ENCODE measurements at places on chromosomes 4 and X. TPM values are rescaled to one million over a fixed set of nuclear protein-coding genes. Genes with fewer than 3 reads are reported as not detected.
A peak's percentile ranks its signal among the peaks of the same experiment; 100 is the strongest.

- no peaks in the 10 kb centered on the region for H3K4me1 ChIP-seq
- DNase-seq = no peak
- no peak overlapping the region for H3K4me3 ChIP-seq
- no peaks in the 10 kb centered on the region for H3K36me3 ChIP-seq
Measured at GRCh38 chr4:104795264-104795939, 300.7 kb upstream of the CXXC4 start.

- no peak overlapping the region for H3K27ac ChIP-seq
- no peak for DNase-seq
- no peaks in the 10 kb centered on the region for H3K4me1 ChIP-seq
- no peaks in the 10 kb centered on the region for H3K36me3 ChIP-seq
Measured at GRCh38 chrX:26918631-26919030, 544.5 kb downstream of the PPP4R3C start.

GRCh38 chrX:132266583-132267355 lies 47.5 kb upstream of the RAP2C start:
- no peak for DNase-seq
- H3K27me3 ChIP-seq = no peaks in the 10 kb centered on the region
- no peaks in the 10 kb centered on the region for H3K4me1 ChIP-seq
- no peak overlapping the region for H3K4me3 ChIP-seq
- H3K27ac ChIP-seq = no peak overlapping the region

GRCh38 chr4:156779774-156780173 lies 191.8 kb downstream of the PDGFC start:
- H3K36me3 ChIP-seq = no peaks in the 10 kb centered on the region
- no peaks in the 10 kb centered on the region for H3K27me3 ChIP-seq
- DNase-seq = no peak

- DNase-seq = no peak
- H3K4me3 ChIP-seq = no peak overlapping the region
- H3K27ac ChIP-seq = no peak overlapping the region
- no peaks in the 10 kb centered on the region for H3K36me3 ChIP-seq
Measured at GRCh38 chr4:102642631-102643298, 118.0 kb downstream of the MANBA start.

GRCh38 chr4:153506341-153507309 lies 40.5 kb downstream of the TMEM131L start:
- no peak overlapping the region for H3K27ac ChIP-seq
- no peak overlapping the region for H3K4me3 ChIP-seq
- no peaks in the 10 kb centered on the region for H3K27me3 ChIP-seq
- DNase-seq = no peak
- no peaks in the 10 kb centered on the region for H3K36me3 ChIP-seq

GRCh38 chrX:32480019-32480418 lies 731.3 kb downstream of the DMD start:
- no peaks in the 10 kb centered on the region for H3K4me1 ChIP-seq
- H3K4me3 ChIP-seq = no peak overlapping the region
- H3K27ac ChIP-seq = no peak overlapping the region
- no peaks in the 10 kb centered on the region for H3K36me3 ChIP-seq
- H3K27me3 ChIP-seq = peaks cover 12% of the 10 kb centered on the region

DNA sequence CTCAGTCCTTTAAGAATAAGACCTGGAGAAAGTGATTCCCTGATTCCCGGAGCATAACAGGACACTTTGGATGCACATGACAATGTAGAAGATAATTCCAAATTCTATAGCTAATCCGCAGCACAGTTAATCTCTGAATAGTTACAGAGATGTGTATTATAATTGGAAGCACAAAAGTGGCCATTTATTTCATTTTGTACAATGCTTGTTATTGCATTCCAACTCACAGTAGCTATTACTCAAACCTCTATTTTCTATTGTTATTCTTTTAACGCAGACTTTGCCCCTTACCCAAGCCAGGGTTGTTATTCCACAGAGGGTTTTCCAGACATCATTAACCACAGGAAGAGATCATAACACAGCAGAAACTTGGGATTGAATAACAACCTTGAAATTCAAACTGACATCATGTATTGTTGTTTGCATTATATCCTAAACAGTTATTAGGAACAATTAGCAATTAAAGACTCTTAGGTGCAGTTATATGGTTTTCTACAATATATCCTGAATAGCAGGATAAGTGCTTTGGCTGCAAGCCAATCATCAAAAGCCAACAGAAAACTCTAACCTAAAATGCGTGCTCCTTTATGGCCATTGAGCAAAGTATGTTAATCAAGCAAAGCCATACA lies 984.0 kb upstream of the TENM3 start:
- no peak for DNase-seq
- no peak overlapping the region for H3K27ac ChIP-seq
- no peaks in the 10 kb centered on the region for H3K36me3 ChIP-seq
- no peaks in the 10 kb centered on the region for H3K27me3 ChIP-seq

DNA sequence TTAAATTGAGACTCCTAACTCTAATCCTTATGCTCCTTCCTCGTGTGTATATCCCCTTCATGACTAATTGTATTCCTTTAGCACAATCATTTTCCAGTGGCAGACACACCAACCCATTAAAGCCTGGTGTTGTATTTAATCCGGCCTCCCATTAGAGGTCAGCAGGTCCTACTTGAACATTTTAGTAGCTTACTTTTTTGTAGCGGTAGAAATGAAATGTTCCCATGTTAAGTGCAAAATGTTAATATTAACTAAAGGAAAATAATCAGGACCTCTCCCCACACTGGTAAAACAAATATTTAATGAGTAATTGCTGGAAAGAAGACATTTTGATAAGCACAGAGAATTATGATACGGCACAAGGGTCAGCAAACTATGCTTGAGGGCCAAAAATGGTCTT lies 3.4 kb downstream of the RAB33B start:
- H3K36me3 ChIP-seq = no peaks in the 10 kb centered on the region
- DNase-seq = no peak
- H3K4me3 ChIP-seq = peak overlapping the region; percentile 50

DNA sequence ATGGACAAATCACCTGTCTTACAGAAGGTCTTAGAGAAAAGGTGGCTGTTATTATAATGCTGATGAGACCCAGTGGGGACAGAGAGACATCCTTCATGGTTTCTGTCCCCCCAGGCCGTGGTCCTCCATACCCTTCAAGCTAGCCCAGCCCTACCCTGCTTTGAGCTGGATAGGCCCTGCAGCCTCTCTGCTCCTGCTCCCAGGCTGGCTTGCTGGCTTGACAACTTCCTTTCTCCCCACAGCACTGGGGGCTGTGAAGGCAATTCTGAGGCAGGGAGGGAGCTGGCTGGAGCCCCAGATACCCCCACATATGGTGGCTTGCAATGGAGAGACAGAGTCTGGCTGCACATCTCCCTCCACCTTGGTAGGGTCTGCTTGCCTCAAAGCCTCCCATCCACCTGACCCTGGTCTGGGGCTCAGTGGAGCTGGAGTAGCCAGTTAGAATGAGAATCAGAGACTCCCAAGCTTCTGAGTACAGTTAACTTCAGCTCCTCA lies 118.2 kb downstream of the PJA1 start:
- H3K27me3 ChIP-seq = no peaks in the 10 kb centered on the region
- no peak overlapping the region for H3K4me3 ChIP-seq
- no peak for DNase-seq
- no peaks in the 10 kb centered on the region for H3K36me3 ChIP-seq
- no peaks in the 10 kb centered on the region for H3K4me1 ChIP-seq

DNA sequence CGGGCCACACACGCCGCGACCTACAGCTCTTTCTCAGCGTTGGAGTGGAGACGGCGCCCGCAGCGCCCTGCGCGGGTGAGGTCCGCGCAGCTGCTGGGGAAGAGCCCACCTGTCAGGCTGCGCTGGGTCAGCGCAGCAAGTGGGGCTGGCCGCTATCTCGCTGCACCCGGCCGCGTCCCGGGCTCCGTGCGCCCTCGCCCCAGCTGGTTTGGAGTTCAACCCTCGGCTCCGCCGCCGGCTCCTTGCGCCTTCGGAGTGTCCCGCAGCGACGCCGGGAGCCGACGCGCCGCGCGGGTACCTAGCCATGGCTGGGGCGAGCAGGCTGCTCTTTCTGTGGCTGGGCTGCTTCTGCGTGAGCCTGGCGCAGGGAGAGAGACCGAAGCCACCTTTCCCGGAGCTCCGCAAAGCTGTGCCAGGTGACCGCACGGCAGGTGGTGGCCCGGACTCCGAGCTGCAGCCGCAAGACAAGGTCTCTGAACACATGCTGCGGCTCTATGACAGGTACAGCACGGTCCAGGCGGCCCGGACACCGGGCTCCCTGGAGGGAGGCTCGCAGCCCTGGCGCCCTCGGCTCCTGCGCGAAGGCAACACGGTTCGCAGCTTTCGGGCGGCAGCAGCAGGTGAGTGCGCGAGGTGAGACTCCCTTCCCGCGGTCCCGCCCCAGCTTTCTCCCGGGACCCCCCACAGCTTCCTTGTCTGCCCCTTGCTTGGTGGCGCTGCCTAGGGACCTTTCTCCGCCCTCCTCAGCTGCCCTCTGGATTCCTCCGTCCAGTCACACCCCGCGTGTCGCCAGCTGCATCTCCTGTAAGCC lies 678 bp downstream of the BMP3 start:
- H3K4me3 ChIP-seq = peak overlapping the region; percentile 9
- no peak for DNase-seq
- H3K36me3 ChIP-seq = no peaks in the 10 kb centered on the region
- peaks cover 9% of the 10 kb centered on the region for H3K4me1 ChIP-seq
- H3K27me3 ChIP-seq = no peaks in the 10 kb centered on the region

DNA sequence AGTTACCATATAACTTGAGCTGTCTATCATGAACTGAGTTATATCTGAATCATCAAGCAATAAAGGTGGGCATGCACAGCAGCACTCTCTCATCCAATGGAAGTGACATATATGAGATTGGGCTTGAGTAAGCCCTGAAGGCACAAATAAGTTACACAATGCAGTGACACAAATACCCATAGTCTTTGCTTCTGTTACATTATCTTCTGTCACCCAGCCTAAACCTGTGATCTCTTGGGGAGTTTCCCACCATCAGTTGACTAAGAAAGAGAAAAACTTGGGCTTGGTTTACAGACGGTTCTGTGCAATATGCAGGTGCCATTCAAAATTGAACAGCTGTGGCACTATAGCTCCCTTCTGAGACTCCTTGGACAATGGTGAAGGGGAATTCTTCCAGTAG lies 138.8 kb upstream of the IL15 start:
- H3K27me3 ChIP-seq = no peaks in the 10 kb centered on the region
- H3K4me3 ChIP-seq = no peak overlapping the region
- H3K4me1 ChIP-seq = no peaks in the 10 kb centered on the region
- no peak overlapping the region for H3K27ac ChIP-seq
- H3K36me3 ChIP-seq = no peaks in the 10 kb centered on the region

DNA sequence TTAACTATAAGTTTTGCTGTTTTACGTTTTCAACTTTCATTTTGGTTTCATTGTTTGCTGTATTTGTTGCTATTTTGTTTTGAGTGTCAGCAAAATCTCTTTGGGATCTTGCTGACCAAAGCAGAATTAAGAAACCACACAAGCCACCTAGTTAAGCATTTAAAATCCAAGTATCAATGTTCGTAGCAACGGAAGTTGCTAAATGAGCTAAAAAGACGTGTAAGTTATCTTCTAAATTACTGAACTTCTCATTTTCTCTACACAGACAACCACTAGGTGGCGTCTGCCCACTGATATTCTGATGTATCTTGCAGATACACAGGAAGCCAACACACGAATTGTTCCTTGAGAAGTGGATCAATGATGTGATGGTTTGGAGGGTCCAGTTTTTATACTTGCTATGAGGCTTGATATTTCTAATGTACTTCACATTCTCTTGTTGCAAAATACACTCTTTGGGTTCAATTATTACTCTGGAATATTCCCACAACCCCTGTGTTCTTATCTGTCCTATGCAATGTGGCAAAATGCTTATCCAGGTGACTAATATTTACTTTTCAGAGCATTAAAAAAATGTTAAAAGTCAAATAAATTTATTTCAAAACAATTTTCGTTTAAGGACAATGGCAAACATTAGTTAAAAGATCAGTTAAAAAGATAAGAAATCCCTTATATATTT lies 250.5 kb downstream of the TECRL start:
- no peaks in the 10 kb centered on the region for H3K27me3 ChIP-seq
- H3K4me3 ChIP-seq = peak overlapping the region; percentile 30
- no peak overlapping the region for H3K27ac ChIP-seq

DNA sequence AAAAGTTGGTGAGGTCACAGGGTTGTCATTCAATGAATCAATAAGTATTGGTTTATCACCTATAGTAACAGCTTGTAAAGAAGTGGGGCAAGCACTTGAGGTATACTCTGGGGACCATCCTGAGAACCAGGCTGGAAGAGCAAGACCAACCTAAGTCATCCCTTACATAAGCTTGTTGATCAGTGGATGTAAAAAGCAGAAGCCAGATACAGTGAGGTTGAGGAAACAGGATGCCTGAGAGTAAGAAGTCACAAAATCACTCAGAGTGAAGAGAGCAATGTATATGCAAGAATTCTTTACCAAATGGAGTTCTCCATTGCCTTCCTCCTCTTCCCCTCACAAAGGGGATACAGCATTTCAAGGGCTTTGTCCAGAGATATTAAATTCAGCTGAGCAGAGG lies 76.3 kb upstream of the PACRGL start:
- H3K36me3 ChIP-seq = no peaks in the 10 kb centered on the region
- H3K4me1 ChIP-seq = no peaks in the 10 kb centered on the region
- no peak for DNase-seq
- no peaks in the 10 kb centered on the region for H3K27me3 ChIP-seq
- H3K4me3 ChIP-seq = no peak overlapping the region
- H3K27ac ChIP-seq = no peak overlapping the region

The ABCG2 gene
- total RNA-seq = 8.1 TPM

The NXF2 gene
- total RNA-seq = not detected

The GRIA2 gene
- total RNA-seq = not detected

The ETDB gene
- not detected for total RNA-seq

The BCLAF3 gene
- 3.7 TPM for total RNA-seq
